ENCODE measurements at places on chromosomes 7 and 10.
A peak's percentile ranks its signal among the peaks of the same experiment; 100 is the strongest.

GRCh38 chr7:44187636-44188416, 1.4 kb downstream of the GCK start:
- no peak for DNase-seq

DNA sequence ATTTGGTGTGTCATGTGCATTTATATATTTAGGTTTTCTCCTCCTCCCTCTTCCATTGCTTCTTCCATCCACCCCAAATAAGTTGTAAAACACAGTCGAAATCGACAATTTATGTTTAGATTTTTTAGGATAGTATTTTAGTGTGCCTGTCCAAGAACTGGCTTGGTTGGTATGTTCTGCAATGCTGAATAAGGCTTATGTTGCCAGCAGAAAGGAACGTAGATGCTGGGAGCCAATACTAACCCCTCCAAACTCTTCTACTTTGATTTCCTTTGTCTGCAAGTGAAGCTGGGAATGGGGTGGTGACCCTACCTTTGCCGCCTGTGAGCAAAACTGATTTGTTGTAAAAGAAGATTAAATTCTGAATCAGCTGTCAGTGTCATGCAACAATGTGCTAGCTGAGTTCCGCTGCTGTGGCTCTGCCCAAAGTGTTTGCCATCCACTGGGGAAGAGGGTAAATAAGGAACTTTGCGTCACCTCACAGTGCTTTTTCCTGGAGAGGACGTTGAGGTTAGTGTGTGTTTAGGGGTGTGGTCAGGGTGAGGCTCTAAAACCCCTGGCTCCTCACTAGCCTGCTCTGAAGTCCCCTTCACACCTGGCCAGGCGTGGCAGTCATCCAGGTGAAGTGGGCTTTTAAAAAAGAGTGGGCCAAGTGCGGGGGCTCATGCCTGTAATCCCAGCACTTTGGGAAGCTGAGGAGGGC, 44.4 kb downstream of the TACC2 start:
- DNase-seq, result no peak

DNA sequence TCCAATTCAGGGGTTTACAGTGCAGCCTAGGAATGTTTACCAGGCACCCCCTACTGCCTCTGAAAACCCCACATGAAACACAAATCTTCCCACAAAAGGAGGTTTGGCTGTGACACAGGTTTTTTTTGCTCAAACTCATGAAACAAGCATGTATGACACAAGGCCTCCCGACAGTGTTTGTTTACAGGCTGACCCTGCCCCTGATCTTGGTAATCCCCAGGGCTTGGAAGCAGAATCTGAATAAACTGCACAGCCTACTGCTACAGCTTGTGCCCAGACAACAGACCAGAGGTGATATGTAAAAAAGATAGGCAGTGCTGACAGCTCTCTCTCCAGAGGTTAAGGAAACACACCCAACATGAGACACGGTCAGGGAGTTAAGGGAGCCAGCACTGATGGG, 184.2 kb downstream of the KMT2E start:
- no peak for DNase-seq

DNA sequence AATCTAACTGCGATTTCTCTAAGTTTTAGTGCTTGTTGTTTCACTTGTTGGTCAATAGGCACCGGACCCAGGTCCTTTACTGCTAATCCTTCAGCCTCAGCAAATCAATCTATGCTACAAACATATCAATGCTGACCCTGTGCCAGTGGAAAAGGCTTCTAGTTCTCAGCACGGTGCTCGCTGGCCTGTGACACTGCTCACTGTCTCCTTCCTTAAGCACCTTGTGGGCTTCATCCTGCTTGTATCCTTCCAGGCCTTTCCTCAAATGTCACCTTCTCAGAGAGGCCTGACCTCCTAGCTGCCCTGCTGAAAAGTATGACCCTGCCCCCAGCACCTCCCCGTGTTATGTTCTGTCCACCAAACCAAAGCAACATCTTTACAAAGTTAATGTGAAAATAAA, 201.2 kb upstream of the FRMD4A start:
- no peak for DNase-seq

GRCh38 chr7:5395246-5395645, 28.4 kb downstream of the TNRC18 start:
- DNase-seq, result no peak

DNA sequence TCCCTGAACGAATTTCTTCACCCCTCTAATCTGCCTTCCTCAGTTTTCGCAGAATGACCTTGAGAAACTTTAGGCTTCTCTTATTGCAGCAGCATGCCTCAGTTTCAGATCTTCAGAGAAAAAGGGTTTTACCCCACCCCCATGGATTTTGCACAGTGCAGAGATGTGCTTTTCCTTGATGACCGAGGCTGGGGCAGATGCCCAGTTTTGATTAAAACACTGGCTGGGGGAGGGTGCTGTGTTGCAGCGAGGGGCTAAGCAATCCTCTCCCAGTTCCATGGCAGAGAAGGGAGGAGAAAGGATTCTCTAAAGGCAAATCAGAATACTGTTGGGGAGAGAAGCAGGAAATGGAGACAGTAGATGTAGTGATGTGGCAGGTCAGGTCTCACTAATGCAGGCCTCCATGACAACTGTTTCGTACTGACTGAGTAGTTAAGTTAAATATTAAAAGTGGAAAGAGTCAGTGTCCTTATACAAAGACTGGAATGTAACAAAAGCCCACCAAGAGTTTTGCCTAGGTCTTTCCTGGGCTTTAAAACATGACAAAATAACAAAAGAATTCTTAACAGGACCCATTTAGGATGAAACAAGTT, 50.8 kb upstream of the PDZD8 start:
- no peak for DNase-seq

GRCh38 chr10:70673929-70674559, 1.7 kb downstream of the ADAMTS14 start:
- no peak for DNase-seq

GRCh38 chr7:4738711-4739527, 36.5 kb upstream of the AP5Z1 start:
- peak; percentile 59 for DNase-seq

- no peak for DNase-seq
These were observed 24.4 kb downstream of the TRUB1 start for GRCh38 chr10:114962441-114962840.

- DNase-seq, result no peak
These were observed 184.4 kb downstream of the DNAJB6 start for GRCh38 chr7:157521061-157521731.

- no peak for DNase-seq
These were observed 143.1 kb downstream of the ZNF365 start for GRCh38 chr10:62517252-62517651.

GRCh38 chr10:113171662-113172061, 221.6 kb downstream of the TCF7L2 start:
- DNase-seq, result no peak

GRCh38 chr10:88342733-88343310, 240.3 kb downstream of the RNLS start:
- DNase-seq, result no peak

- DNase-seq, result no peak
These were observed 982 bp downstream of the IDI1 start for GRCh38 chr10:1047937-1048336.

DNA sequence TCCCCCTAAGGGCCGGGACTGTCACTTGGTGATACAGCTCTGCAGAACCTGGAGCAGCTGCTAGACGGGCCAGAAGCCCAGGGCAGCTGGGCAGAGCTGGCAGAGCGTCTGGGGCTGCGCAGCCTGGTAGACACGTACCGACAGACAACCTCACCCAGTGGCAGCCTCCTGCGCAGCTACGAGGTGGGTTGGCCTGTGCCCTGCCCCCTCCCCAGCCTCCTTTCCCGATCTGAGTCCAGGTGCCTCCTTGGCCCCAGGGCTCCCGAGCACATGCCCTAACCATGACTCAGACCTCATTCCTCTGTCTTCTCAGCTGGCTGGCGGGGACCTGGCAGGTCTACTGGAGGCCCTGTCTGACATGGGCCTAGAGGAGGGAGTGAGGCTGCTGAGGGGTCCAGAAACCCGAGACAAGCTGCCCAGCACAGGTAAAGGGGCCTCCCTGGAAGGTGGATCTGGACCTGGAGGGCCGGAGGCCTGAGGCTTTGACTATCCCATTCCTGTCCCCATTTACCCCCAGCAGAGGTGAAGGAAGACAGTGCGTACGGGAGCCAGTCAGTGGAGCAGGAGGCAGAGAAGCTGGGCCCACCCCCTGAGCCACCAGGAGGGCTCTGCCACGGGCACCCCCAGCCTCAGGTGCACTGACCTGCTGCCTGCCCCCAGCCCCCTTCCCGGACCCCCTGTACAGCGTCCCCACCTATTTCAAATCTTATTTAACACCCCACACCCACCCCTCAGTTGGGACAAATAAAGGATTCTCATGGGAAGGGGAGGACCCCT, 6.4 kb downstream of the NFKB2 start:
- no peak for DNase-seq

DNA sequence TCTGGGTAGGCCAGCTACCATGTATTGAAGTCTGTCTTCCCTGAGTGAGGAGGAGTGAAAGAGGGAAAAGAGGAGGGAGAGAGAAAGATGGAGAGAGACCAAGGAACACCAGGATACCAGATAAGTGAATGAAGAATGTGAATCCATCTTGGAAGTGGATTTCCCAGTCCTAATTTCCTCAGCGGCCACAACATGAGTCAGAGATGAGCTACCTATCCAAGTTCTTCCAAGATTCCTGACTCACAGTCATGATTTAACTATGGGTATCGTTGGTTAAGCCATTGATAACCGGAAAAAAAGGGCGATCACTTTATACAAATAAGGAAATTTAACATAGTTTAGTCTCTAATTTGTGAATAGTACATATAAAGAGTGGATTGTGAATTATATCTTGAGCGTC, 561.8 kb downstream of the ATRNL1 start:
- no peak for DNase-seq

DNA sequence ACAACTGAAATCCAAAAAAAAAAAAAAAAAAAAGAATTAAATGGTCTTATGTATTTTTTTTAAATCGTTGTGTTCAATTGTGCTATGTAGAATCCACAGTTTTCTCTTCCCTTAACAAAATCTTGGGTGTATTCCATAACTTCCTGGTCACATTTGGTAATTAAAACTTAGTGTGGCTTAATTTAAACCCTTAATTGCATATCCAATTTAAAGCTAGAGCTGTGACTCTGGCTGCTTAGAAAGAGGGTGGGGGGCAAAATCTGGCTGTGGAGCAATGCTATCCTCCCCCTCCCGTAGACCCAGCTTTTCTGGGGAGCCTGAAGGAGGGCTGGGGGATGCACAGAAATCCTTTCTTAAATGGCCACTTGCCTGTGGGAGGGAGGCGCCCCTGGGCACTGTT, 695.1 kb downstream of the INHBA start:
- no peak for DNase-seq

DNA sequence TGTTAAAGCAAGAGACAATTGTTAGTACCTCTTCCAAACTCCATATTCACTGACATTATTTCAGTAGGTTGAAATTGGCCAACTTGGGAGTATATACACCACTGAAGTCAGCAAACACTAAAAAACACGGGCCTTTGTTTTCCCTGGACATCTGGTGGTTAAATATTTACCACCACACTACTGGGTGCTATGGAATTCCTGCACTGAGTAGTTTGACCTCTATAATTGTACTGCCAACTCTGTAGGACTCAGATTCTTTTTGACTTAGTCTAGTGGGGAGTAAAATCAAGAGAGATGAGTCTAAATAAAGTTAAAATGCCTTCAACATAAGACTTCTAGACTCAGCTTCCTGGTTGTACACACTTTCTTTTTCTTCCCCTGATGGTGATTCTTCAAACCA, 41.3 kb upstream of the TES start:
- DNase-seq, result no peak

DNA sequence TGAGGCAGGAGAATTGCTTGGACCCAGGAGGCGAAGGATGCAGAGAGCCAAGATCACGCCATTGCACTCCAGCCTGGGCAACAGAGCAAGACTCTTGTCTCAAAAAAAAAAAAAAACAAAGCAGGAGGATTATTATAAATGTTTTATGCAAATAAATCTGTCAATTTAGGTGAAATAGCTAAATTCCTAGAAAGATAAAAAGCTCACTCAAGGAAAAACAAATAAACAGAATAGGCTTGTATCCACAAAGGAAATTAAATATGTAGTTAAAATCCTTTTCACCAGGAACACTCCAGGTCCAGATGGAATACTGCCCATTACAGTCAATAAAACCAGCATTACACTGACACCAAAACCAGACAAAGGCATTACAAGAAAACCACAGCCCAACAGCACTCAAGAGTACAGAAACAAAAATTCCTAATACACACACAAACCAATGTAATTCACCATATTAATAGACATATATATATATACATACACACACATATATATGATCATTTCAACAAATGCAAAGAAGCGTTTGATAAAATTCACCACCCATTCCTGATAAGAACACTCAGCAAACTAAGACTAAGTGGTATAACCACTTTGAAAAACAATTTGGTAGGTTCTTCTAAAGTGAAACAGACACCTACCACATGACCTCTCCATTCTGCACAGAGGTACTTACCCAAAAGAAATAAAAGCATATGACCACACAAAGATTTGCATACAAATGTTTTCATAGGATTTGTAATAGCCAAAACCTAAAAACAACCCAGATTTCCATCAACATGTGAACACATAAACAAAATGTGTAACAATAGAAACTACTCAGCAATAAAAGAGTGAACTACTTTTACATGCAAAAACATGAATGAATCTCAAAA, 38.8 kb downstream of the ABI1 start:
- no peak for DNase-seq

GRCh38 chr7:105958012-105958411, 5.1 kb upstream of the CDHR3 start:
- DNase-seq, result no peak

GRCh38 chr7:2974093-2974819, 69.4 kb downstream of the CARD11 start:
- no peak for DNase-seq

DNA sequence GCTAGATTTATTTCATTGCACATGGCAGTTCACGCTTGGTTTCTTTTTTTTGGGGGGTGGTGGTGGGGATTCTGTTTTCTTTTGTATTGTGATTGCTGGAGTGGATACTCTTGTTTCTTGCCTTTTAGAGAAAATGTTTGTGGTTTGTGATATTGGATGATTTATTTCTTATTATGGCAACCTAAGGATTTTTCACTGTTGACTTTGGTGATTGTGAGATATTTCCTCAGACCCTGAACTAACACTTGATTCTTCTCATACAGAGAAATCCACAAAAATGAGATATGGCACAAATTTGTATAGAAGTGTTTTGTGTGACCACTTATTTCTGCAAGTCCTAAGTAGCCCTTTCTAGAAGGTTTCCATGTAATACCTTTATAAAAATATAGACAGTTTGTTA, 871.1 kb downstream of the LRMDA start:
- no peak for DNase-seq

DNA sequence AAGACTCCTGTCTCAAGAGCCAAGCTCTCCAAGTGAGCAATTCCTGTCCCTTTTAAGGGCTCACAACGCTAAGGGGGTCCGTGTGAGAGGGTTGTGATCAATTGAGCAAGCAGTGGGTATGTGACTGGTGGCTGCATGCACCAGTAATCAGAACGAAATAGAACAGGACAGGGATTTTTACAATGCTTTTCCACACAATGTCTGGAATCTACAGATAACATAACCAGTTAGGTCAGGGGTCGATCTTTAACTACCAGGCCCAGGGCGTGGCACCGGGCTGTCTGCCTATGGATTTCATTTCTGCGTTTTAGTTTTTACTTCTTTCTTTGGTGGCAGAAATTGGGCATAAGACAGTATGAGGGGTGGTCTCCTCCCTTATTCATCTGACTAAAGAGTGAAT, 54.9 kb upstream of the SP4 start:
- no peak for DNase-seq
